ENCODE measurements at places on chromosomes 7 and 10.

DNA sequence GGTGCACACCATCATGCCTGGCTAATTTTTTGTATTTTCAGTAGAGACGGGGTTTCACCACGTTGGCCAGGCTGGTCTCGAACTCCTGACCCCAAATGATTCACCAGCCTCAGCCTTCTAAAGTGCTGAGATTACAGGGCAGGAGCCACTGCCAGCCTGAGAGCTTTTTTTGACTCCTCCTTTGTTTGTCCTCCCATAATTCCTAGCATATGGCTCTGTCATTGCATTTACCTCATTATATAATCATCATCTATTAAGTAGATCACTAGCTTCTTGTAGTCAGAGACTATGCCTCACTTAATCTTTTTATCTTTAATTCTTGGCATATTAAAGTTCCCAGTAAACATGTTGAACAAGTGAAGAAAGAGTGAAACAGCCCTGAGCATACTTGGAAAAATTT lies 82.1 kb downstream of the CPEB3 start:
- peak; percentile 59 for DNase-seq

GRCh38 chr10:116985611-116986010 lies 19.4 kb downstream of the SHTN1 start:
- peak; percentile 32 for DNase-seq

- peak; percentile 40 for DNase-seq
Measured at GRCh38 chr7:23622506-23622925, 25.3 kb downstream of the CCDC126 start.

DNA sequence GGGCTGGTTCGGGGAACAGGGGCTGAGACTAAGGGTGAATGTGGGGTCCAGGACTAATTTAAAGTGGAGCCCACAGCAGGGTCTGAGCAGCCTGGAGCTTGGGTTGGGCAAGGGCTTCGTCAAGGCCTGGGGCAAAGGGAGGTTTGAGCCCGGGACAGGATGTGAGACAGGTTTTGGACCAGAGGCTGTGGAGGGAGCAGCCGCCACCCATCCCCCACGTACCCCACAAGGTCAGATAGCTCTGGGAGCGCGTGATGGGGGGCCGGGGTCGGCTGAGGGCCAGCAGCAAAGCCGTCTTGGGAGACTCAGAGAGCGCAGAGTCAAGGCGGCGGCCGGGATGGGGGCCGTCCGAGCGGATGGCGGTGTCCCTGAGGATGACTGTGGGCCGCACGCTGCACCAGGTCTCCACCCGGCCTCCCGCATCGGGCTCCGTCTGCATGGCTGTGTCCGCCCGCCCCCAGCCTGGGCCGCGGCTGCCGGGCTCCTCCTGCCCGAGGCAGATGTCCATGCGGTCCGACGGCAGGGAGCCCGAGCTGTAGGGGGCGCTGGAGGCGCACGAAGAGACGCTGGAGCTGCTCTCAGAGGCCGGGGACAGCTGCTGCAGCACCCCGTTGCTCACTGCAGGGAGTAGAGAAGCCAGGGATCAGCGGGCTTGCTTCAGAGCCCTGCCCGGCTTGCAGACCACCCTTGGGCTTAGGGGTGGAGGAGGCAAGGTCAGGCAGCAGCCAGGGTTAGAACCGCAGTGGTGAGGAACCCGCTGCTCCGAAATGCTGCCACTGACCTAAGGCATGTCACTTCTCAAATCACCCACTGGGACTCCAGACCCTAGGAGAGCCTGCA lies 12.1 kb downstream of the PDZD7 start:
- DNase-seq, result peak; percentile 88

DNA sequence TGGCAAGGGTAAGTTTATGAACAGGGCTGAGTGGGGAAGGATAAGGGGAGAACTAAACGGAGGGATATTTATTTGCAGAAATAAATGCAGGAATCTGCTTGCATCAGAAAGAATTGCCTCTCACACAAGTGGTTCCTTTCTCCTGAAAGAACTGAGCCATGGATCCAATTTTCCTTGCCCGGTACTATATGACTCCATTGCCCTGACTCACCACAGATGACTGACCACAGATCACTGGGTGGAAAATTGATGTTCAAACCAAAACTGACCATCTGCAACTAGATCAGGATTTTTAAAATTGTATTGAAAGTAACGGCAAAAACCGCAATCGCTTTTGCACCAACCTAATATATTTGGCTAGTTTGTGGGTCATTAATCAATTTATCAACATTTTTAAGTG lies 6.2 kb upstream of the MACC1 start:
- DNase-seq, result peak; percentile 59

GRCh38 chr10:87635498-87636312 lies 24.0 kb upstream of the PAPSS2 start:
- DNase-seq, result peak; percentile 93

GRCh38 chr7:12623885-12624498 lies 53.5 kb downstream of the SCIN start:
- peak; percentile 66 for DNase-seq

DNA sequence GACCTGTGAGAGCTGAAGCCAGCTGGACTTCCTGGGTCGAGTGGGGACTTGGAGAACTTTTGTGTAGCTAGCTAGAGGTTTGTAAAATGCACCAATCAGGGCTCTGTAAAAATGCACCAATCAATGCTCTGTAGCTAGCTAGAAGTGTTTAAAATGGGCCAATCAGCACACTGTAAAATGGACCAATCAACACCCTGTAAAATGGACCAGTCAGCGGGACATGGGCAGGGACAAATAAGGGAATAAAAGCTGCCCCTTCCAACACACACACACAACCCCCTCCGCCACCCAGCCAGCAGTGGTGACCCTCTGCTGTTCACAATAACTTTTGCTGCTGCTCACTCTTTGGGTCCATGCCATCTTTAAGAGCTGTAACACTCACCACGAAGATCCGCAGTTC lies 7.1 kb downstream of the ZNF511 start:
- DNase-seq, result peak; percentile 31

DNA sequence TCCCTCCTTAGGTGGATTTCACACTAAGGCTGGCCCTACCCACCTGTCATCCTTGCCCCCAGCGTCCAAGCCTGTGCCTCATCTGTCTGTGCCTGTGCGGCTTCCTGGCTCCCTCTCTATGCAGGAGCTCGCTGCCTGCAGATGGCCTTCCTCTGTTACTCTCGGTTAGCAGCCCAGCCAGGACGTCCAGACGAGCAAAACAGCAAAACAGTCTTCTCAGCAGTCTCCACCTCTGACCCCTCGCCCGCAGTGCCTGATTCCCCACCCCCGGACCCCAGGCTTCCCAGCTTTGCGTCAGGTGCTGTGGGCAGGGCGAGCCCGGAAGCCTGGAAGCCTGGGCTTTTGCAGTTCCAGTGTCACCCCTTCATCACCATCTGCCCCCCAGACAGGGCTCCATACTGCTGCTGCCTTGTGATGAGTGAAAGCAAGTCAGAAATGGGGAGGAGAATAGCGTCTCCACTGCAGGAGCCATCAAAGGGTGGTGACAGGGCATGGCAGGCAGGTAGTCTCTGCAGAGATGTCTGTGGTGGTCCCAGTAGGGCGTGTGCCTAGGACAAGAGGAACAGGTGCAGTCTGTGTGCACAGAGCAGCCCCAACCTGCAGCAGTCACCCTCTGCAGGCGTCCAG lies 88.5 kb downstream of the ADCY1 start:
- DNase-seq, result no peak

DNA sequence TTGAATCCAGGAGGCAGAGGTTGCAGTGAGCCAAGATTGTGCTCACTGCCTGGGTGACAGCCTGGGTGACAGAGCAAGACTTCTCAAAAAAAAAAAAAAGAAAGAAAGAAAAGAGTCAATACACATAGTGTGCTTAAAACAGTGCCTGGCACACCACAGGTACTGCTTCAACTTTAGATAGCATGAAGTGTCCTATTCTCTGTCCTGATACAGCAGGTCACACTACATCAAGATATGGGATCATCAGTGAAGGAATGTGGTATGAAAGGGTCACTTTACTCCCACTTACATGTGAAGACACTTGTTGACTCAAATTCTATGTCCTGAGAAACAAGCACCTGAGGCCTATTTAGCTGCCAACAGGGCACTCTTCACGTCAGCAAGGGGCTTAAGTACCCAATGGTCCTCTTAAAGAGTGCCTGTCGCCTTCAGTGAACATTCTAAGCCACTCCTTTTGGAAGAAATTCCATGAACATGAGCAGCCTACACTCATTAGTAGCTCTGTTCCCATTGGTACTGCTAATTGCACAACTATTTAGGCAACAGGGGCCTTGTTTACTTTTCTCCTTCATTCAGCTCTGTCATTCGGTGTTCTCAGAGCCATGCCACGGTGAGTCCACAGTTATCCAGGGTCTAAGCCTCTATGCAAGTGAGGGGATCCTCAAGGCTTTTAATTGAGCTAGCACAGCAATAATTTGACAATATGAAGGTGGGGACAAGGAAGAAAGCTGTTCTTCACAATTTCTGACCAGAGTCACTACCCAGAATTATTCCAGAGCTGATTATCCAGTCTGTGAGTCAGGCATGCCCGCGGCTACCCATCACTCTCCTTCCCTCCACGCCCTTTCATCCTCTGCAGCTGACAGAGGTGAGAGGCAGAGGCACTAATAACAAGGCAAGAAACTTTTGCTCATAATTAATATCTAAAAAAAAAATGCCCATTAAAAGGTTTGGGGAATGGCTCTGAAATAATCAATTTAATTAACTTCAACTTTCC lies 56.6 kb upstream of the PTN start:
- DNase-seq, result peak; percentile 36

DNA sequence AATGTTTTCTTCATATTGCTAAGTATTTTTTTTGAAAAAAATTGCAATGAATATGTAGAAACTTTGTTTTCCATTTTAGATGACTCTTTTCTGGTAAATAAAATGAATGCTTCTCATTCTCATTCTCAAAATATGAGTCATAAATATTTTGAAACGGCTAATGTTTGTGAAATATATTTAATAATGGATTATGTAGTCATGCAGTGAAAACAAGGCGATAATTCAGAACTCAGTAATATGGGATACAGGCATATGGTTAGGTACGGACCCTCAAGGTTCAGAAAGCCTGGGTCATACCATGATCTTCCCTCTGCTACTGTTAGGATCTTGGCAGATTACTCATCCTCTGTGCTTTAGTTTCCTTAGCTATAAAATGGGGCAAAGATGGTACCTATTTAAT lies 46.2 kb upstream of the SLC39A12 start:
- peak; percentile 35 for DNase-seq

DNA sequence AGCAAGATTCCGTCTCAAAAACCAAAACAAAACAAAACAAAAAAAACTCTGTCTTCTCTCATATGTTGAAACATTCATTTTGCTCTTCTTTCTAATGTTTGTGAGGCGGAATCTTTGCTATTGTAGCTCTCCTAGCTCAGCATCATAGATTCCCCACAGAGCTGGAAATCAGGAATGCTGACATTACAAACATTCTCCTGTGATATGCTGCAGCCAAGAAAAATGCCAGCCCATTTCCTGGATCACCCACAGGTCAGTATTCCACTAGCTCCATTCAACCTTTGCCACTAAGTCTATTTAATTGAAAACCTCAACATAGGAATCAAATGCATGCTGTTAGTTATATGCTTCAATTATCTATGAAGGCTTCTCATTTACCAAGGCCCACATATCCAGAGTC lies 186.3 kb downstream of the IPMK start:
- DNase-seq, result no peak

DNA sequence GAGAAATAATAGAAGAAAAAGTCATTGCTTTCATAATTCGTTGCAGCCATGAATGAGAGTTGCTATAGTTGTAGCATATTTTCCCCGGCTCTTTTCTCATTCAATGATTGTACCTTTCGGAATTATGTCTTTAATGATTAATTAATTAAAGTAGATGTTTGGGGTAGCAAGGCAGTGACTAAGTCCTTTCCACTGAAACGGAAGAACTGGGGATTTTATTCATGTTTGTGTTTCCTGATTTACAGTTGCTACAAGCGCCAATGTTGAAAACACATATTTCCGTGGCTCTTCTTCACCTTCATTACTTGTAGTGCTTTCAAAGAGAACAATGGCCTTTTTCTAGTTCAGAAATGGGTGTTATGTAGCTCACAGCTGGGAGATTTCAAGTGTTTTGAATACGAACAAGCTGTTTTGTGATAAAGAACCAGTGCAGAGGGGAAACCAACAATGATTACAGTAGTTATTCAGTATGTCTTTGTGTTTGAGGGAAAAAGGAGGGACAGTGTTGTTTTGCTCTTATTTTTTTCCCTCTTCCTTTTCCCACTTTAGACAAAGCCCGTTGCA lies 153.5 kb downstream of the NSUN6 start:
- DNase-seq, result no peak

DNA sequence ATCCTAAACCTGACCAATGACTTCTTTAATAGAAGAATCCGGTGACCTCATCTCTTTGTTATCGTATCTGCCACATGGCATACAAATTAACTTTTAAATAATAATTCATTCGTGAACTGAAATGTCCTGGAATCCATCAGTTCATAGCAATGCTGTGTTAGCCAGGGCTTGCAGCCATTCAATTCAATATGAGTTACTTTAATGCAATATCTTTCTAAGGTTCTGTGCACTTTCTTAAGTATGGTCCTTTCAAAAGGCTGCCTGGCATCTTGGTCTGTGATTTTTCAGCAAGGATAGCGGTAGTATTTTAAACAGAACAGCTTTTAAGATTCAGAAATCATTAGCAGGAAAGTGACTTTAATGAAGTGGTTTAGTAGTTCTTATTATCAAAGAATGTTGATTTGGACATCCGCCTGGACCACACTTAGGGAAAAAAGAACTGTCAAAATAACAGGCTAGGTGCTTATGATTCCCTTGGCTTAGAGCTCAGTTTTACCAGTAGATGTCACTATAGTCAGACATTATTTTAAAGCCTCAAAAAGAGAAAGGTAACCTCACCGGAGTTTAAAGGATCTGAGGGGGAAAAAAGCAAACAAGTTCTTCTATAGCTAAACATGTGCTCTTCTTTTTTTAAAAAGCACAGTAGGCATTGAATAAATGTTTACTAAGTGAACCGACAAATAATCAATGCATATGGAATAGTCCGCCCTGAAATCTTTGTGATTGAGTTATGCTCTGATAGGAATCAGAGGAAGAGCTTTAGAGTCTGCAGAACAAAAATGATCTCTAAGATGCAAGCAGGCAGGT lies 22.7 kb downstream of the SLC35G1 start:
- DNase-seq, result peak; percentile 67

DNA sequence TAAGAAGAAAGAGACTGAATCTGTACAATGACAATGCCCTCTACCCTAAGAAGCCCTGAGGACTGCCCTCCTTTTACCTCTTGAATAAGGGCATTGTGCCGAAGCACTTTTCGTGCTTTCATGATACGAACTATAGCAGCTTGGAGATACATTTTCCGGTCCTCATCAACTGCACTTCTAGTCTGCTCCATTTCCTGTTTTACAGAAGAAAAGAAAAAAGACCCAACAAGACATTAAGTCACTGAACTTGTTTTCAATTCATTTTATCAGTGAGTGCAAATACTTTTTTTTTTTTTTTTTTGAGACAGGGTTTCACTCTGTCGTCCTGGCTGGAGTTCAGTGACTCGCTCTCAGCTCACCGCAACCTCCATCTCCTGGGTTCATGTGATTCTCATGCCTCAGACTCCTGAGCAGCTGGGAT lies 78.4 kb downstream of the CUL2 start:
- DNase-seq, result peak; percentile 75

DNA sequence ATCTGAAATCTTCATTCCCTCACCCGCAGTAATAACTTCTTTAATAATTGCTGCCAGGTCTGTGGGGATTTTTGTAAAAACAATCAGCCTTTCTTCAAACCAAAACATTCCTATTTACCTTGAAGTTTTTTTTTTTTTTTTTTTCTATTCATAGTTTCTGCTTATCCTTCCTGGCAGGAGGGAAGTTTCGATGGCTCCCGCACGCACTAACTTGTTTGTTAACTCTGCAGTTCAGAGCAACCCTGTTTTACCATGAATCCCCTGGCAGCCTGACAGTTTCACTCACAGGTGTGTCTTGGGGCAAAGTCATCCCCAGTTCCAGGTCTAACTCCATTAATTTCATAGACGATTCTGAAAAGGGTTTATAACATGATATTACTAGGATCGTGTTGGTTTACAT lies 149.3 kb downstream of the KLF6 start:
- no peak for DNase-seq
